Astrocyte of the hippocampus (primary cell): ENCODE measurements at places on chromosomes 5 and 9.

DNA sequence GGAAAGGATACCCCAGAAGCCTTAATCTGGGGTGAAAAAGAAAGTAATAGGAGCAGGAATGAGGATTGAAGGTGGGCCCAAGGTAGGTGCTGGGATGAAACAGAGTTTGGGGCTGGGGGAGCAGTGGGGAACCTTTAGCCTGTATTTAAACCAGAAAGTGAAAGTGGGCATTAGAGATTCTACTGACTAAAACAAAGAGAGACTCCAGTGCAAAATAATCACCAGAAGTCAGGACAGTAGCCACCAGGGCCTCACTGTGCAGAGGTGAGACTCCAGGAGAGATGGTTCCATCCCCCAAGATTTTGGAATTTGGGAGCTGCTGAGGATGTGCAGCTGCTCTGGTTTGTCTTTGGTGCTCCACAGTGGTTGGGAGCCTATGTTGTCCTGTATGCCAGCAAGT, 13.1 kb downstream of the DNAJB5 start:
- DNase-seq, result no peak

DNA sequence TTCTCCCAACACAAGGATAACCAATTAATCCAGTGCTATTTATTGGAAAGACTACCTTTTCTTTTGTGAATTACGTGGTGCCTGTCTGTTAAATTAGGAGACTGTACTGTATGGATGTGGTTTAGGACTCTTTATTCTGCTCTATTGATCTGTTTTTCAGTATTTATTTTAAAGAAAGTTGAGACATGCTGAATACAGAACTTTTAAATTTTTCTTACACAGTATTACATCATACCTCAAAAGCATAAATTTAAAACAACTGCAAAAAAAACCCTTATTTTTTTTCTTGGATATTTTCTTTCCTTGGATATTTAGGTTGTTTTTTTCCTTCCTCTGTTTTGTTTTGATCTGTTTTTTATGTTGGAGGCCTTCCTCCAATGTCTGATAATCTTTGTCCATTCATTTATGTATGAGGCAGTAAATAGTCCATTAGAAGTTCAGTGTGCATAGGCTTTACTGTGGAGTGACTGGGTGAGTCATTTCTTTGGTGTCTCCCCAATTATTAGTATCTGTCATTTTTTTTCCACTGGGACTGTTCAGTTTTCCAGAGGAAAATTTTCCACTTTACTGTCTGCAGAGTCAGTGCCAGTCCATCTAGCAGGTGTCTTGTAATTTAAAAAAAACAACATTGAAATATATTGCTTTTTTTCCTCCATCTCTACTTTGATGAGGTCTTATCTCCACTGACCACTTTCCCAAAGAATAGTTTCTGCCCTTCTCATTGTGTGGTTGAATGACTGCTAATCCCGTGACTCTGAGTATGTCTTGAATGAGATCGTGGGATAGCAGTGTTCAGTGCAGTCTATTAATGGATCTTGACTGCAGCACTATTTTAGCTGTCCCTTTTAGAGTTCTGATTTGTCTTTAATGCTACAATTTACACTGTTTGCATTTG, 15.2 kb downstream of the CYSTM1 start:
- peak; percentile 66 for DNase-seq

- DNase-seq, result no peak
These were observed 152.8 kb upstream of the TAS2R1 start for GRCh38 chr5:9782826-9783560.

DNA sequence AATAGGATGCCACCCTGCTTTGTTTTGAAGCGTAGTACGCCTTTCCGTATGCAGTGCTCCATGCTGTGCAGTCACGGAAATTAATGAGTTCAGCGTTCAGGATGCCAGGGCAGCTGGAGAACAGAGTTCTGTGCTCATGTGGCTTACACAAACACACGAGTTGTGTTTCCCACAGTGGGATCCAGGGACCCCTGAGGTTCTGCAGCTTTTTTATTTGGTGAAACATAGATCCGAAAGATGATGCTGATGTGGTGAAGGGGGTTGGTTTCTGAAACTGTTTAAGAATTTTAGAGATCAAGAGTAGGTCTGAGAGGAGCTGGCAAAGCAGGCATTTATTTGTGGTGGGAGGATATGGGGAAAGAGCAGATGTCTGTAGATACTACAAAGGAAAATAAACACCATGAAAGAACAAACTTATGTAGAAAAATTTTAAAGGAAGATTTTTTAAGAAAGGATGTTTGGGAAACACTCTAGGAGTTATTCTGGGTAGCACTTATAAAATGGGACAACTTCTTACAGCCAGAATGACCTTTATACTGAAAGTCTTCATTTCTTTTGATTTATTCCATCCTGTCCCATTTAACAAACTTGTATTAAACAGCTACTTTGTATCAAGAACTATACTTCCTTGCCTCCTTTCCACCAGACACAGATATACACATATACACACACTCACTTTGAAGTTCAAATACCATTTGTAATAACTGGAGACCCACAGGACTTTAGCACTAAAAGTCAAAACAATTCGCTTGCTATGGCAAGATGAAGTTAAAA, 52.7 kb downstream of the ITGA1 start:
- peak; percentile 42 for DNase-seq
